Brain pericyte (primary cell): ENCODE measurements at places on chromosomes 11 and 22.

- no peak for DNase-seq
Measured at GRCh38 chr11:22656130-22656529, 10.3 kb upstream of the GAS2 start.

GRCh38 chr22:26906464-26906863, 249.1 kb downstream of the MIAT start:
- DNase-seq: no peak

DNA sequence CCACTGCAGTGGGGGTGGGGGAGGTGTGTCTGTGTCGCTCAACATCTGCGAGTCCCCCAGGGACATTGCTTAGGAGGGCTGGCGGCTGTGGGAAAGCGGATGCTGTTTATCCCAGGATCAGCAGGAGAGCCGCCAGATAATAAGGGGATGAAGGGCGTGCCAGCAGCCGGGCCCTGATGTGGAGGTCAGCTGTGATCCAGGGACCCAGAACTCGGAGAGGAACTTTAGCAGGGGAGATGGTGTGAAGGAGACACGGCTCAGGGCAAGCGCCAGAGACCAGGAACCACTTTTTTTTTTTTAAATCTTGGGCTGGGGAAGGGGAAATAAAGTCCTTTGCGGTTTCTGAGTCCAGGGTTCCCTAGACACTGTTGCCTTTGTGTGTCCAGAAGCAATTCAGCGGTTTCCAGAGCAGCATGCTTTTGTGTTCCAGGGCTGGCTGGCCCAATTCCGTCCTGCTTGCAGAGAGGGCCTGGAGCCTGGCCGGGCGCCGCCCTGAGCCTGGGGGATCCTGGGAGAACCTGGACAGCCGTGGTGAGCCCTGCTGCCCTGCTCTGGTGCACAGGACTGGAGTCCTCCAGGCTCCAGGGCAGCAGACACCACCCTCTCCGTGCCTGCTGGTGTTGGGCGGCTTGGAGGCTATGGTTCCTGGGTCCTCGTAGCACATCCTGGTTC, at the start of gene GRAMD4:
TSS of gene GRAMD4 (plus strand) at position 557 of the 672 bp plus-strand sequence. CDS start 6,414 bp downstream, outside the sequence.
- no peak for DNase-seq

DNA sequence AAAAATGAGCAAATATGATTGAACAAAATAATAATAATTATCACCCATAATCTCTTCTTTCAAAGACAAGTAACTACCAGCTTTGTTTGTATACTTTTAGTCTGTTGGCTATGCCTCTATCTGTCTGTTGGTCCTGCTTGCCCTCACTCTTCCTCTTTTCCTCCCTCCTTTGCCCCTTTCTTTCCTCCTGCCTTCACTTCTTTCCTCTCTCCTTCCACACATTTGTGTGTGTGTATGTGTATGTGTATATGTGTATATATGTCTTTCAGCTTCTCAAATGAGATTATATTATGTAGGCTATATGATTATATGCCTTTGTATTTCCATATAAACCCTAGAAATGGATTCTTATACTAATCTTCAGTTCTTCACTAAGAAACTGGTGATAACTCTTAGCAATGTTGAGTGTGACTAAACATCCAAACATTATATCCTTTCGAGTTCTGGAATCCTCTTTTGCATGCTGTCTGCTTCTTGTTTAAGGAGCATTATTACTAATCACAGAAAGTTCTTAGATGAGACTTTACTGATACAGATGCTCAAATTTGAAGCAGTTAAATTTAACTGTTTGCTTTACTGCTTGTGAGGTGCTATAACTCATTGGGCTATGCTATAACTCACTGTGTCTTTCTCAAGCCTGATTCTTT, 219.1 kb downstream of the TMEM135 start:
- no peak for DNase-seq

GRCh38 chr11:112771851-112772250, 189.4 kb upstream of the NCAM1 start:
- no peak for DNase-seq

DNA sequence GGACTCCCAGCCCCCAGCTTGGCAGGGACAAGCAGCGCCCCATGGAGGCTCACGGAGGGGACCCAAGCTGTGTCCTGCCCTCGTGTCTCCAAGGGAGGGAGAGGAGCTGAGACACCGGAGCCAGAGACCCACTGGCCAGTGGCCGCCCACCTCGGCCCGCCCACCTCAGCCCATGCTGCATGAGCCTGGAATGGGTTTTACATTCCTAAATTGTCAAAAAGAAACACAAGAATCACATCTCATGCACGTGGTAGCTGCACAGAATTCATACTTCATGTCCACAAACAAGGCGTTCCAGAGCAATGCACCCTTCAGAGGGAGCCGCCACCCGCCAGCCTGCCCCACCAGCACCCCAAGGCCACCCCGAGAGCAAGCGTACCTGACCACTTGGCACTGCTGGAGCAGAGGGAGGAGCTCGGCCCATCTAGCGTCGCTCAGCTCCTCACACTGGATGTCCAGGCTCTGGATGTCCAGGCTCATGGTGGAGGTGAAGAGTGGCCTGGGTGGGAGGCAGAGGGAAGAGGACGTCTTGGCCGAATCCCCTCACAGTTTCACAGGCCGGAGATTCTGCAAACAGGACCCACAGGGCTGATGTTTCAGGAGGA, 5.3 kb downstream of the RNH1 start:
- DNase-seq: no peak

DNA sequence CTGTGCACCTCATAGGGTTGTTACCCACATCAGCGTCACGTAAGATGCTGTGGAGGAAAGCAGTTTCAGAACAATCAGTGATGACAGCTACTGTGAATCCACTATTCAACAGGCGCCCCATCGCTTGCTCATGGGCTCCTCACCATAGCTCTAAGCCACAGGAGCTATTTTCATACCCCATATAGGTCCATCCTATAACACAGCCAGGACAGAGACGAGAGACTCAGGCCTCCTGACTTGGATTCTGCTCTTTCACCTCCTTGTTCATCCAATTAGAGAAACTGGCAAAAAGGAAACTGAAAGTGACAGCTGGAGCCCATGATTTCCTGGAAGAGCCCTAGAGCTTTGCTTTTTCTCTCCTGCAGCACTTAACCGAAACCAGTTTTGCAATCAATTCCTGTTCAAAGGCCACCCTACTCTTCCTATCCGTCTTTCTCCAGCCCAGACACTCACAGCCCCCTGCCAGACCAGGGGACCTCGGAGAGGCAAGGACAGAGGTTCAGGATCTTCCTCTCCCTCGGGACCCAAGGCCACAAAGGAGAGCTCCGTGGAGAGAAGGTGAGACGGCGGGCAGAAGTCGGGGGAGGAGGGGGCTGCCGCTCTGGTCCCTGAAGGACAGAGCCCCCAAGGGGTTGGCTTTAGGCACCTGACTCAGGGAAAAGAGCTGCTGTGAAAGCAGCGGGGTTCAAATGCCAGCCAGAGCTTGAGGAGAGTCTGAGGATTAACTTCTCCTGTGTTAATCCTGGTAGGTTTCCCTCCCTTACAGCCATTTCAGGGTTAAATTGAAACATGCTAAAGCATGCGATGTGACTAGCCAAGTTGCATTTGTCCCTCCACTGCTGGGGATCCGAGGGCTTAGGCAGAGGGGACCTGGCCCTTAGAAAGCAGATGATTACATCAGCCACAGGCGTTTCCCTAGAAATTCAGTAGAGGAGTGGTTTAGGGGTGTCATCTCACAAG, at the start of gene APOL6:
TSS of gene APOL6 (plus strand) at position 381 of the 960 bp plus-strand sequence. CDS start 7,980 bp downstream, outside the sequence.
- DNase-seq: no peak

DNA sequence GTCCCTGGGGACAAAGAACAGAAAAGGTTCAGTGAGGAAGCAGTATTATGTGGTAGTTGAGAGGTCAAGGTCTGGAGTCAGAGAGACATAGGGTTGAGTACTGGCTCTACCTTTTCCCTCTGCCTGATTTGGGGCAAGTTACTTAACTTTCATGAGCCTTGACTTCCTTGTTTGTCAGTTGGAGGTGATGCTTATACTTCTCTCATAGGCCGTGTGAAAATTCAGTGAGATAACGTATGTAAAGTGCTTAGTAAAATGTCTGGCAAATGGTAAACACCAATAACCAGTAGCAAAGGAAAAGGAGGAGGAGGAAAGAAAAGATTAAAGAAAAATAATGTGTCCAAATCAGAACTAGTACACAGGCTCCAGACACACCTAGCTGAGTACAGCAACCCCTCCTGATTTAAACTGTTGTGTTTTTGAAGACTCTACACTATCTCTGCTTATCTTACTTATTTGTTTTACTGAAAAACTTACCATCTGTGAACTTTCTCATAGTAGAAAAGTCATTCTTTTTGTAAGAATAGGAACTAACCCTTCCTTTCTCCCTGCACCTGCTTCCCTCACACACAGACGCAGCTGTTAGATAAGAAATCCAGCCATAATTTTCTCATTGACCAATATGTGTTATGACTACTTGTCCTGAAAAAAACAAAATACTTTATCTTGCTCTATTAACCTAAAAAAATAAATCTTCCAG, 126.9 kb downstream of the CD44 start:
- no peak for DNase-seq

DNA sequence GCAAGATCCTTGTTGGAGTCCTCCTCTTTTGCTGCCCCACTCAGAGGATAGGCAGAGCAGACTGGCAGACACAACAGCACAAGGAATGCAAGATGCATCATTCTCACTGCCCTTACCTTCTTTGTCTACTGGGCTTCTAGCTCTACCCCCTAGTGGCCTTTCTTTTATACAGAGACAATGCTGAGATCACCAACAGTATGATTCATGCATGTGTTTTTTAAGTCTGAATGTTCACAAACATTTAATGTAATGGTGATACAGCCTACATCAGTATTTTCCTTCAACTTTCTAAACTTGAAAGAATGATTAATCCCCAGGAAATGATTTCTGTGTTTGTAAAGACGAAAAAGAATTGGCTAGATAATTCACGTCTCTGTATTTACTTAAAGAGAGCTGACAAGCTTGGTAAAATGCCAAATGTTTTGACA, at the start of gene MMP10:
TSS of gene MMP10 (minus strand) at position 138 of the 428 bp plus-strand sequence. CDS start at position 101, 37 bp downstream.
- DNase-seq: no peak

- no peak for DNase-seq
Measured at GRCh38 chr22:35981900-35982299, 46.7 kb downstream of the RBFOX2 start.

DNA sequence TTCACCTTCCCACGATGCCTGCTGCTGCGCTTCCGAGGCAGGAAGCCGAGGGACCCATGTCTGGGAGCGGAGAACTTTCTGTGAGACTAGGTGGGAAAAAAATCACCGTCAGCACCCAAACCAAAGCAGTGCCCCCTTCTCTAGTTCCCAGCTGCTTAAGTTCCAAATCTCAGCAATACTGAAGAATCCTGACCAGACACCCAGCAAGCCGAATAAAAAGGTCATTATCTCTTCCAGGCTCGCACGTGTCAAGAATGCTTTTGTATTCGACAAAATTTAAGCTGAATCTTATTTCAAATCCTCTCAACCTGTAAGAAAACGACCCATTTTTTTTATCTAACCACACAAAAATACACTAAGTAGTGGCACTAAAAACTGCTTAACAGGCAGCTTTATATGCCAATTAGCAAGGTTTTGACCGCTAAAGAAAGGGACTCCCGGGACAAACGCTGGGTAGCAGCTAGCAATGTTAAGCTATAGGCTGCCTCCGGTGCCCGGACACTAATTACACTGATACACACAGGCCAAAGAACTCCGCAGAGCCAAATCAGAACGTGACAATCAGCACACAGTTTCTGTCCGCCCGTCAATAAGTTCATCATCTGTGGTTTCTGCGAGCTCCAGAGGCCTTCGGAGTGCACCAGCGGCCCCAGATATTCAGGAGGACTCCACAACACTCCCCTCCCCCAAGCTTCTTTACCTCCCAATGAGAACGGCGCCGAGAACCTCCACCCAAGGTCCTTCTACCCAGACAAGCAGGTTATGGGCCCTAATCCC, 728 bp downstream of the RPL3 start:
- DNase-seq: no peak

DNA sequence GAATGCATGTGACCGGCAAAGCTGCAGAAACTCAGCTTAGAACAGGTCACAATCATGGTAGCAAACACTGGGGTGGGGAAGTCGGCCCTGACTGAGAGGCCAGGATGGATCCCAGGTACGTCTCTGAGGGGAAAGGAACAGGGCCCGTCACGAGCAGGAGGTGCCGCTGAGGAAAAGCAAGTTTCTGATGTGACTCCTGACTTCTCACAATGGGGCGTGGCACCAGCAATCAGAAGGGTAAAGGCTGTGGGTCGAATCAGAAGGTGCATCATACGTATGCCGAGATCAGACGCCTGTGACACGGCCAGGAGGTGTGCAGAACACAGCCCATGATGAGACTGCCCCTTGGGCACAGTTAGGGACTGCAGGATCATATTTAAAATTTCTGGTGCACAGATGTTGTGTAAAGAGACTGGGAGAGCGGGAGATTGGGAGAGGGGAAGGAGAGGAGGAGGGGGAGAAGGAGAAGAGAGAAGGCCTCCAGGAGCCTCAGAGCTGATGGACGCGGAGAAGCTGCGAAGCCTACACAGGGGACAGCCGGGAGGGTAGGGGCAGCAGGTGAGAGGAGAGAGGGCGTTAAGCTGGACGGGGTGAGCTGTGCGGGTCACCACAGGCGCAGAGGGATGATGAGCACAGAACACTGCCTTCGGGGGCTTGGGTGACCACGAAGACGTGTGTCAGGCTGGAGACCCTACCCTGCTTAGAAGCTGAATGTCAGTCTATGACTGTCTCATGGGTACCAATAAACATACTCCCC, 30.7 kb downstream of the KRTAP5-5 start:
- no peak for DNase-seq

DNA sequence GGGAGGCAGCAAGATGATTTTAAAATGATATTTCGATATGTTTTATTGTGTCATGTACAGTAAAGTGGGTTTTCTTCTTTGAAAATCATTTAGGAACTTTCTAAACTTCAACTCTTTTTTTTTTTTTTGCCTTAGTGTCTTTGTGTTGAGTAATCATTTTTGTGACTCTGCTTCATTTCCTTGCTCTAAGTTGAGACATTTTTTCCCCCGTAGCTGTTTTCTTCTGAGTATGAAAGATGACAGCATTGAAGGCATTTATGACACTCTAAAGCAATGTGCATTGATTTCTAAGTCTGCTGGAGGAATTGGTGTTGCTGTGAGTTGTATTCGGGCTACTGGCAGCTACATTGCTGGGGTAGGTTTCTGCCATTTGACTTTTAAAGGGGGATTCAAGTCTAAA, 23.5 kb downstream of the RRM1 start:
- no peak for DNase-seq

DNA sequence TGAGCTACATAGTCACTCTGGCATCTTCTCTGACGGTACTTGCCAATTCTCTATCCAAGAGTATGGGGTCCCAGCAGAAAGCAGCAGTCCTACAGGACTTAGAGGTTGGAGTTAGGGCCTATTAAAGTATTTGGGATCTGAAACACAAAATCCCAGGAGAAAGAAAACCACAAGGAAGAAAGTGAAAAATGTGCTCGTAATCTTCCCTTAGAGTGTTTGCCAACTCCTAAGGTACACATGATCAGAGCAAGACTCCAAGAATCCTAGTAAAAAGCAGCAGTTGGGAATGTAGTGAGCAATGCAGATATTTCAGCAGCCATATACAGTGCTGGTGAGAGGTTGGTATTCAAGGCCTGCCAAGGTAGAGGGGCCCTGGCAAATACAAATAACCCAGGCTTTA, 71.6 kb downstream of the EXT2 start:
- no peak for DNase-seq

DNA sequence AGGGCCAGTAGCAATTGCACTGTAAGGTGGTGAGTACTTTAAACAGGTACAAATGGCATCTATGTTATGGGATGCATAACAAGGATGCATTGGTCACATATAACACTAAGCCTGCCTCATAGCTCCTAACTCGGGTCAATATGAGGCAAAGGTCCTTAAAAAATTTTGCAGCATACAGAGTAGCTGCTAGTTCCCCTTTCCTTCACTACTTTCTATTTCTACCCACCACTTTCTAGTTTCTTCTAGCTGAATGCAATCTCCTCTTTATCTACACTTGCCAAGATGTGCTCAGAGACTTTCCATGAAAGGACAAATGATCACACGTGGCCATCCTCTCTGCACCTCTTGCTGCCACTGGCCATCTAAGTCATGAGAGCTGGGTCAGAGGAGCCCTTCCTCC, 9.8 kb downstream of the OR51F2 start:
- DNase-seq: no peak
